Cortex of kidney (tissue), 1 donor: ENCODE measurements at places on chromosomes 5 and 9.

GRCh38 chr9:10661994-10662393 is 49.2 kb upstream of the PTPRD start:
- DNase-seq, result no peak

DNA sequence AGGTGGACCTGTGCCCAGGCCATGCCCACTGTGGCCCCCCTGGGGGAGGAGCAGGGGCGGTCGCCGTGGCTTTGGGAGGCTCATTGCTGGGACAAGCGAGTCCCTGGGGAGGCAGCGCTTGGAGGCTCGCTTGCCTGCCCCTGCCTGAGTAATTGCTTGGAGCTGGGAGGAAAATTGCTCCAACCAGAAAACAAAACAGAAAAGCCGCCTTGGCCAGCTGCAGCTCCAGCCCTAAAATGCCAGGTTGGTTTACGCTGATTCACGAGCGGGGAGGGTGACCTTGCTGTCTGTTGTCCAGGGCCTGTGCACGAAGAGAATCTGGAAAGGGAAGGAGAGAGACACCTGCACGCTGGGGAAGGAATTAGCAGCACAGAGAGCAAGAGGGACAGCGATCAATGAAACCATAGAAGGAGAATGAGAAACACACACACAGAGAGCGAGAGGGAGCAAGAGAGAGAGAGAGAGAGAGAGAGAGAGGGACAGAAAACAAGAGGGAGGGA is 25.3 kb downstream of the NTNG2 start:
- no peak for DNase-seq

DNA sequence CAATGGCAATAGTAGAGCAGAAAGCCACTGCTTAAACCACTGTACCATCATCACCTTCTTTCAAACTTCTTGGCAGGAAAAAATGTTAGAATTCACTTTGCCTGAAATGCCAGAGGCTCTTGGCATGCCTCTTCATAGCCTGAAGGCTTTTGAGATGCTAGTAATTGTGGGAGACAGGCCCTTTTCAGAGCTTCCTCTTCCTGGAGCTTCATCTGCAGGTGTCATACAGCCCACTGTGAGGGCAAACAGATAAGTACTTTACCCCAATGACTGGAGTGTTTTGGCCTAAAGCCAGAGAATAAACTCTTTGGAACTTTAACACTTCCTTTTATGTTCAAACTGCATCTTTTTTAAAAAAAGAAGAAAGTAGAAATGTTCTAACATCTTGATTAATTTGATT is 81.3 kb upstream of the TMEM171 start:
- no peak for DNase-seq

DNA sequence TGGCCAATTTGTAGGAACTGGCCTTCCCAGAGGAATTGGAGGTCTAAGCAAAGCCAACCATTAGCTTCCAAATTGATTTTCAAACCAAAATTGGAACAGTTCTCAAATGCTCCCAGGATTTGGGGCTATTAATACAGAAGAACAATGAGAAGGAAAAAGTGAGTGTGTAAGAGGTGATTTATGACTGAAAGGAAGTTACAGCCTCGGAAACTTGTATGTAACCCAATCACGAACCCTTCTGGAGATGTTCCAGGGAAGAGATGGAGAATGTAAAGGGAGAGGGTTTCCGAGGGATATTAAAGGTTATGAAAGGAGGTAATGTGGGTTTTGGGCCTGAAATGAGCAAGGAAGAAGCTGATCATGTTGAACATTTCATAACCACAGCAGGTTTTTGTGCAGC is 93.2 kb upstream of the CXCL14 start:
- DNase-seq, result no peak

GRCh38 chr5:62974623-62975022 is 396.0 kb downstream of the LRRC70 start:
- DNase-seq, result no peak

- DNase-seq, result no peak
These were observed 10.4 kb upstream of the EEIG1 start for GRCh38 chr9:127991017-127991756.

DNA sequence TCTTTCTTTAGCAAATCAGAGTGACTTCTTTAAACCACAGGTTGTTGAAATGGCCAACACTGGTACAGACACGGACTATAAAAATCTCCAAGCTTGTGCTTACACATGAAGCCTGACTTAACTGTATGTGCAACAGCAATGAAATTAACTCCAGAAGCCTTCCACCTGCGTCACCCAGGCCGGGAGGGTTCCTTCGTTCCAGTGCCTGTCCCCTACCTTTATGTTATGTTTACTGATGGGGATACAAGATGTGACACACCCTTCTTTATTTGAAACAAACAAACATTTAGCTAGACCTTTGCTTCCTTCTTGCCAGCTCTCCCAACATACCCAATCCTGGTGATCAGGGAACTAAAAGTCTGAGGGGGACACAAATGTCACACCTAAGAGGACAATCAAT is 66.0 kb downstream of the GOLPH3 start:
- no peak for DNase-seq

DNA sequence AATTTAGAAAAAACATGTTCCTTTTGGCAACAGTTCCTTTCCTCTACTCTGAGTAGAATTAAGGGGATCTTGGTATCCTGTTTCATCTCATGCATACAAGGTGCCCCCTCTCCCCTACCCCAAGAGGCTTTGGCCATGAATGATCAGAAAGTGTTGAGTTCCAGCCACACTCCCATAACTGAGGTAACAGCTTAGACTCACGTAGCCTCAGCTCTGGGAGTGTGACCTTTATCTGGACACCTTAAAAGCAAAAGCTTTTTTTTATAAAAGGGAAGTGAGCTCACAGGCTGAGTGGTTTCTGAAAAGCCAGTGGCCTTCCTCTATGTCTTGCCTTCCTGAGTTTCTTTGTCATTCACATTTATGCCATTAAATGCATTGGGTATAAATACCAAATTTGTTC is 900 bp upstream of the HAVCR2 start:
- no peak for DNase-seq

DNA sequence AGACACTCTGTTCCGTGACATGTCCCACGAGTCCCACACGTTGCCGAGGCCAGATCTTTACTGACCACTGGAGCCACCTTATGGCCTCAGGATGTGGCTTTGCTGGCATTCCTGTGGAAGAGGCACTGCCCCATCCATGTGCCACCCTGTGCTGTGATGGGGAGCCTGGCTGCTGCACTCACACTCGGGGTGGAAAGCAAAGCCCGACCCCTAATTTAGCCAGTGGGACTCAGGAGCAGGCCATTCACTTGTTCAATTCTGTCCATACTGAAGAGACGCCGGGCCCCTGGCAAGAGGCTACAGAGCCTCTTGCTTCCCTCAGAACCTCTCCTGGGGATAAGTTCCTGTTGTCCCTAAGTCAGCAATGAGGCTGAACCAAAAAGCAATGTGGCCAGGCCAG is 18.6 kb upstream of the CEP72 start:
- DNase-seq, result no peak

DNA sequence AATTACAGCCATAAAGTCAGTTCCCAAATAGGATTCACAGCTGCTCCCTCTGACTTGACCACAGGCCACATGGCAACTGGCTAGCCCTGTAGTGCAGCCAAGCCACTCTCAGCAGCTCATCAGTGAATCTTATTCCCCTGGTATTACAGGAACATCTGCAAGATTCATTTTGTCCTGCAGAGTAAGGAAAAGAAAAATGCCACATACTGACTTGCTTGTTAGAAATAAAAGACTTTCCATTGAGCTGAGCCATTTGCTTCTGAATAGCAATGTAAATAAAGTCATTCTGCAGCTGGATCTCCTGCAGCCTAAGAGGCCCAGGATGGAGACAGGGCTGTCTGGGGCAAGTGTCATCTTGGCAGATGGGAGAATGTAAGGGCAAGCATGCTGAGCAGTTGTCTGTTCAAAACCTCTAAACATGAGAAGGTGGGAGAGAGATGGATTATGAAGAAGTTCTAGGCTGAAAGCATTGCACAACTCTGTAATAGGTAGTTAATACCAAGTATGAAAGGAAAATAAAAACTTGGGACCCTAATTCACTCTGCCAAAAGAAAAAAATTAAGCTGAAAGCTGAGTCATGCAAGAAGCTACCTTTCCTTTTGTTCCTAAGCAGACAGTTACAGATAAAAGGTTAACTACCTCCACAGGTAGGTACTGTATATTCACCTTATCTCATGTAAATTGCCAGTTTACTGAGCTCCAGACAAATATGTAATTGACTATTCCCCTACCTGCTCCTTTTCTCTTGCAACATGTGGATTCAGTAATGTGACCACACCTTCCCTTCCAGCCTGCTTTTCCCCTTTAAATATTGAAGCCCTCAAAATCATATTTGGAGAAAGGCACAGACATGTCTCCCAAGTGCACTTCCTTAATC is 244.4 kb upstream of the RAI14 start:
- DNase-seq, result no peak

DNA sequence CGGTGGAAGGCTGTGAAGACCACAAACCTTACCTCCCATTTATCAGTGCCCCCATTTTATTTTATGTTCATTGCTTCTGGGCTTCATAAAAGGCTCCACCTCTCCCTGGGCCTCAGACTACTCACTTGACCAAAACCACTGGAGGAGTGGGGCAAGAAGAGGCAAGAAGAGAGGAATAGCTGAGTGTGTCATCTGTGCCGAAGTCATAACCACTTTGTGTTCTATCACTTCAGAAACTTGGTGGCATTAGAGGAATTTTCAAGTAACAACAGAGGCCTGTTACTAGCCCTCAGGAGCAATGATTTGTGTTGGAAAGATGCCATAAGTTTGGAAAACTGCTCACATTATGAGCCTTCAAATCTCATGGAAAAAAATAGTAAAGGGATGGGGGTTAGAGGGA is 88.7 kb upstream of the PIK3R1 start:
- no peak for DNase-seq

DNA sequence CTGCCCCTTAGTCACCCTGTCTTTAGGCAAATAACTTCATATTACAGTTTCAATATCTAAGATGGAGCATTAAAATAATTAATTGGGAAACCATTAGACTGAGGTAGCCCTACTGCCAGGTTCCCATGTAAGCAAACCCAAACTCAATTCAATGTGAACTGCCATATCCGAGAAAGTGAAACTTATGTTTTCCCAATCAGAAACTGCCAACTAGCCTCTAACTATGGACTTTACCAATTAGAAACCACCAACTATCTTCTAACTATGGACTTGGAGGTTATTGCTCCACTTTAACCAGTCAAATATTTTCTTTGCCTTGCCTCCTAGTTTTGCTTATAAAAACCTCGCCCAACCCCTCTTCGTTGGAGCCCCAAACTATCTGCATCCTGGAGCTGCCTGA is 218.5 kb downstream of the ENC1 start:
- DNase-seq, result no peak

DNA sequence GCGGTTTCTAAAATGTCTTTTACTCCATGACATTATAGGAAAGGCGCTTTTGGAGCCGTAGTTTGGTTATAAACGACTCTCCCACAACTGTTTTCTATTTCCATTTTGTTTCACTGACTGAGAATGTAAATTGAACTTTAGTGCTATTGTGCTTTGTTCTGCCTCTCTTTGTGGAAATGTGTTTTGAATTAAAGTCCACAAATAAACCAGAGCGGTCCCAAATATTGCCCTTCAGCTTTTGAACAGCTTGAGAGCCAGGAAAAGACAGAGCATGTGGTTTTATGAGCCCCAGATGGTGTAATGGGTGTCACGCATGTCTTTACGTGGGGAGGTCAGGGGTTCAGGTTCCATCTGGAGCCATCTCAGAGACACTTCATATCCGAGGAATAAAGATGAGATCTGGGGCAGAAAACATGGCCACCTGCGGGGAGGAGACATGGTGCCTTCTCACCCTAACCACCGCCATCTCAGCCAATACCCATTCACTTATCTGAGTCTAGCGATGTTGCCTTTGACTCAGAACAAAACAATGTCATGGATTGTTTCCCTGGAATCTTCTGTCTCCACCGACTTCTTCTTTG is 42.5 kb upstream of the ROR2 start:
- no peak for DNase-seq

- DNase-seq, result no peak
These were observed 513.6 kb upstream of the C9orf72 start for GRCh38 chr9:28086881-28087280.

GRCh38 chr9:84170521-84171141 is 169.9 kb downstream of the SLC28A3 start:
- DNase-seq, result no peak

- no peak for DNase-seq
These were observed 218.5 kb upstream of the DAPK1 start for GRCh38 chr9:87278971-87279733.

DNA sequence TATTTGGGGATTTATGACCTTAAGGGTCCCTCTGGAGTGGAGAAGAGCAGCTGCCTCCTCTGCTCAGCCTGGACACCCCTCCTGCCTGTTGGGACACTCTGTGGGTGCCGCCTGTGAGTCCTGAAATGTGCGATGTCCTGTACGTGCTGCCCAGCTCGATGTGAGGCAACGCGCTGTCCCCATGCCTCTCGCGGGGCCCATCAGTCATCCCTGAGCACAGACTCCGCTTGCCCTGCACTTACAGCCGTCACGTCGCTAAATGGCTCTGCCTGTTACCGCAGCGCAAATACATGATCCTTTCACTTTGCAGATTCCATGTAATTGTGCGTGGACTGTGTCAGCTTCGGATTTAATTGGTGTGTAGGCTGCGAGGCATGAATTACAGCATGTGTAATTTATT is 27.1 kb downstream of the IRX4 start:
- no peak for DNase-seq

GRCh38 chr5:54883374-54884194 is 101.8 kb downstream of the ESM1 start:
- DNase-seq, result no peak

DNA sequence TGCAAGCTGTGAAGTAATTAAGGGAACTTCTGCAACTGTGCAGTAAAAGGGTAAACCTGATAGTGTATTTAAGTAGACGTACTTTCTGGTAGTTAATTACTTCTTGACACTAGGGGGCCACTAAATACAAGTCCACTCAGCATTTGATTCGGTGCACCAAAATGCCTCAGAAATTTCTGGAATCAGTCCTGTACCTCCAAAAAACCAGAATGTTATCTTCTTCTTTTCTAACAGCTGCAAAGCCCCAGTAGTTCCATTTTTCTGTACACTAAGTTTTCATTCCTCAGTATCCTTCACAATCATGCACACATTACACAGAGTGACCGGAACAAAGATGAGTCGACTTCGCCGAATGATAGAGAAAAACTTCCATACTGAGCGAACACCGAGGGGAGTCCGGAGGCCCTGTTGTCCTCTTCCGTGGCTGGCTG is 484 bp downstream of the GFM2 start:
- DNase-seq, result no peak

DNA sequence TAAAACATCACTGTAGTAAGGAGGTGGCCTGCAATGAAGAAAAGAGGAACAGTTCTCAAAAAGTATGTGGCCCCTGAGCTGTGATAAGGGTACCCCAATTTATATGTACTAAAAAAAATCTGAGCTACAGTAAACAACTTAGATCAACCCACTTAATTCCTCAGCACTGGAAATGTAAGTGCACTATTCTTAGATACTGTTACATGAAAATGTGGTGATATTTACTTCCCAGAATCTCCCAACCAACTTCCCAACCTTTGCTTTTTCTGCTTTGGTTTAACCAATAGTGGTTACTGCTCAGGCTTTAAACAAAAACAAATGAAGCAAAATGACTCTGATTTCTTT is 114.8 kb downstream of the SEMA5A start:
- no peak for DNase-seq

GRCh38 chr9:111029260-111029659 is 9.0 kb downstream of the LPAR1 start:
- DNase-seq, result no peak

- no peak for DNase-seq
These were observed 2.9 kb downstream of the OR2S2 start for GRCh38 chr9:35954942-35955546.

- no peak for DNase-seq
These were observed 119.2 kb downstream of the FGF18 start for GRCh38 chr5:171538681-171539080.

- no peak for DNase-seq
These were observed 6.5 kb downstream of the OGN start for GRCh38 chr9:92397853-92398252.

GRCh38 chr5:40675396-40676133 is 4.2 kb upstream of the PTGER4 start:
- no peak for DNase-seq
